Esophagus mucosa (tissue), 1 donor: ENCODE measurements at places on chromosomes 3 and 15. TPM values are rescaled to one million over a fixed set of nuclear protein-coding genes. Genes with fewer than 3 reads are reported as not detected.

GRCh38 chr3:35413483-35413882 is 225.8 kb upstream of the ARPP21 start:
- ATAC-seq = no peak

The SELENOS gene
- 37.8 TPM for total RNA-seq

GRCh38 chr15:83983634-83984458 is 251.7 kb upstream of the GOLGA6L4 start:
- no peak for ATAC-seq

DNA sequence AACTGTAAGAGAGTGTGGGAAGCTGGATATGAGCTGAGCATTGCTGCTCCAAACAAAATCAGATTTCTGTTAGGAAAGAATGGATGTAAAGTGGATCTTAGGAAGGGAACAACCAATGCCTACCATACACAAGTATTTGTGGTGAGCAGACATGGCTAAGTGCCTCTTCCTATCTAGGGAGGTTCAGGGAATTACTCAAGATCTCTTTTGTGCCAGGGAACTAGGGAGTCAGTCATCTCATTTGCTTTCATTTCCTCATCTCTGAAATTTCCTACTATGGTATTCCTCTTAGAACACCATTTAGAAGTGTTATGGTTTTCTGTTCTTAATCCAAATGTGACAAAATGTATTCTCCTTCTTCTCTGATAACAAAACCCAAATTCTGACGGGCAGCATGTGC is 396.5 kb downstream of the FHIT start:
- no peak for ATAC-seq

DNA sequence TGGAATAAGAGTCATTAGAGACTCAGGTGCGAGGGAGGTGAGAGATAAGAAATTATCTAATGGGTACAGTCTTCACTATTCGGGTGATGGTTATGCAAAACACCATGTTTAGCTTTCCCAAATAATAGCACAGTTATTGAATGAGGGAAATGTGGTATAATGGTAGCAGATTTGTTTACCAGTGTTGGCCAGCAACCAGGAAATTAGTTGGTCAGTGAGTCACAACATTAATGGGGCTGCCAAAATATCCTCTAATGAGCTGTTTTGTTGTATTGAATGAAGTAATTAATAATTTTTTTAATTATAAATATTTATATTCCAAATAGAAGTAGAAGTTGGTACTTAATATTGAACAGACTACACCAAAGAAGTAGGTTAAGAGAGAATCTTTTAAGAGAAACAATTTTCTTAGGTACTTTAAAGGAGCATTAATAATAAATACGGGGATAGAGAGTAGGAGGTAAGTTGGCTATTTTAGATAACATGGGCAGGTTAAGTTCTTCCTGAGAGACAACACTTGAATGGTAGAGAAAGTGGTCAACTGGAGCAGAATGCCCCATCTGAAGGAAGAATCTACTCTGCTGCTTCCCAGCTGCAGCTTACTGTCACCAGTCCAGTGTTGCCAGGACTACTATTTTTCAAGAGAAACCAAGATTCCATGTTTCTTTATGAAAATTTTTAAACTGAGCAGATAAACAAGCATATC is 218.8 kb downstream of the UBE2E2 start:
- no peak for ATAC-seq

- ATAC-seq = peak; percentile 77
Observed at GRCh38 chr3:89353465-89353864, 246.0 kb downstream of the EPHA3 start.

The AP3B2 gene
- 0.88 TPM for total RNA-seq

The TIGIT gene
- total RNA-seq = 0.08 TPM

GRCh38 chr15:65423976-65424679 is 1.4 kb upstream of the IGDCC4 start:
- ATAC-seq = peak; percentile 64

The ARHGEF26 gene
- 4.7 TPM for total RNA-seq

DNA sequence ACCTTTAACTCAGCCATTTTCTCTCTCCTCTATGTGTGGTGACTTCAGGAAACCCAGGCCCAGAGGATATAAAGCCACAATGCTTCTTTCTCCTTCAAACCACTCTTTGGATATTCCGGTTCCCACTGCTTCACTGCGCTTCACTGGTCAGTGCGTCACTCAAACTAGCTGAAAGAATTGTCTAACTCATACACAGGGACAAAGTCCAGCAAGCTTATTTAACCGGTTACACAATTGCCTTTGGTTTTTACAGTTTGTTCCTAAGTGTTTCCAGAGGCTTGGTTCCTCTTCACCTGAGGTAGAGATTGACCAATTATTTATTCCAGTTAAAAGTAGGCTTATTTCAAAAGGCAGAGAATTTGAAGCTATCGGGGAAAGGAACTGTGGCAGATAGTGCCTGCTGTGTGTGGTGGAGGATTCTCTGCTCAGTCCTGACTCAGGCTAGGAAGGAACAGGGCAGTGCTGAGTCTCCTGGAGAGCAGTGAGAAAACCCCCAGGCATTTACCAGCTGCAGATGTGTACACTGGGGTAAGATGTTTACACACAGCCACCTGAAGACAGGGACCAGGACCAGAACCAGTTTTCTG is at the start of gene HGD:
Gene HGD, minus strand, starts transcription at position 145 of the 587 bp plus-strand sequence. Its CDS starts 128 bp downstream, at position 17.
- ATAC-seq = no peak

The GOLGA8S gene
- 0.24 TPM for total RNA-seq

- ATAC-seq = no peak
Observed at GRCh38 chr3:82505079-82505756, 743.8 kb upstream of the GBE1 start.

GRCh38 chr15:72796515-72797337 is 13.2 kb upstream of the ADPGK start:
- ATAC-seq = peak; percentile 55

DNA sequence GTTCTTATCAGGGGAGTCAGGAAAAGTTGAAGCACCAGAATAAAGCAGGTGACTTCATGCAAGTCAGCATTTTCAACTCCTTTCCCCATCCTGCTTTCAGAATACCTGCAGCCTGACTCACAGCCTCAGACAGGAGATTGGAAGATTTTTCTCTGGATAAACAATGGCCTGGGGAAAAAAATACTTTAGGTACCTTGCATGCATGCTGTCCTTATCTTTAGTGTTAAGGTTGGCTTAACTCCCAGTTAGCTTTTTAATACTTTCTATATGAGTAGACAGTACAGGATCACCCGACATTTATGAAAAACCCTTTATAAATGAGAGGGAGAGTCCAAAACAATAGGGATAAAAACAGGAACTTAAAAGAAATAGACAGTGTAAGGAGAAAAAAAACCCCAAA is 53.6 kb downstream of the PAK2 start:
- peak; percentile 79 for ATAC-seq

DNA sequence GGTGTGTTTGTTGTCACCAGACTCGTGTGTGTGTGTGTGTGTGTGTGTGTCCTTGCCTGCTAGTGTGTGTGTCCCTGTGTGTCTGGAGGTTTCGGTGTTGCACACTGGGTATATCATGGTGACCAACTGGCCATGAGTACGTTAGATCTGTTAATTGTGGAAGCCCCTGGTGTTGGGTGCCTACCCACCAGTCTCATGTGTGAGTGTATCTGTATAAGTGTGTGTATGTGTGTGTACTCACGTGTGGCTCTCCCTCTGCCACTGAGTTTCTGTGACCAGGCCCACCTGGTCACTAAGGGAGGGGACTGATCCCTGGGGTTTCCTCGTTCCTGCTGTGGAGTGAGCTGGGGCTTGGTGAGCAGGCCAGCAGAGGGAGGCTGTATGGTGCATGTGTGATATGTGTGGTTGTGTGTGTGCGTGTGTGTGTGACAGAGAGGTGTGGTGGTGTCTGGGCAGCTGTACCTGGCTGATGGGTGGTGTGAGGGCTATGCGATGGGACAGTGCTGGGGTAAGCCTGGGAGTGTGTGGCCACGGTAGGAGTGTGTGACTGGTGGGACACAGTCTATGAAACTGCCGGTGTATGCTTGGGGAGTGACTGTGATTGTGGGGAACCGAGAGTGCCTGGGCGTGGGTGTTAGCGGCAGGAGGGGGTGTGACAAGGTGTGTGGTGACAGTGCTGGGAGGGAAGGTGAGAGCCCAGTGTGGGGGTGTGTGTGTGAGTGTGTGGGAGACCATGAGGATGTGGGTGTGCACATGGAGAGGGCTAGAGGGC is 1.8 kb downstream of the PRKCD start:
- ATAC-seq = peak; percentile 25

DNA sequence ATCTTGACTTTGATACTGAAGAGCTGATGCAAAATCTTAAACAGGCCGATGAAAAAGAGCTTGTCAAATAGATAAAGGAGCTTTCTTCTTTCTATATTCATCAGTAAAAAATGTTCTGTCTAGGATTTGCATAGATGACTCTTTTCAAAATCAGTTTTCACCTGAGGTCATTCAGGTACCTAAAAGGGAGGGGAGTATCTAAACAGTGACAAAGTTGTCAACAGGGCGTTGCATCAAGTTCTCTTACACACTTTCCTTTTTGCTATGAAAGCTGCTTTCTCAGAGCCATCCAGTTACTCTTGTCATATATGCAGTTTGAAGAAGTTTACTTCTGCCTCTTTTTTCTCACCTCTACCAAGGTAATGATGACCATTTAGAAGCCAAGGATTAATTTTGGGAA is 60.0 kb downstream of the AKAP13 start:
- peak; percentile 81 for ATAC-seq

The BFSP2 gene
- total RNA-seq = not detected

DNA sequence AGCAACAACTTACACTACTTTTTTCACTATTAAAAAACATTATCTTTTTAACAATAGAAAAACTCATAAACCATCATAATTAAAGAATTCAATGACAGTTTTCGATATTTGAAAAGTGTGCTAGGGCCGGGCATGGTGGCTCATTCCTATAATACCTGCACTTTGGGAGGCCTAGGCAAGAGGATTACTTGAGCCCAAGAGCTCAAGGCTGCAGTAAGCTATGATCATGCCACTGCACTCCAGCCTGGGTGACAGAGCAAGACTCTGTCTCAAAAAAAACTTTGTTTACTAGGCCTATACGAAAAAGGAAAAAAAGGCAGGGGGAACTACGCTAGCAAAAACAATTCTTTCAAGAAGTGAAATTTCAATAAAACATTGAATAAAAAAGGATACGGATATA is 28.1 kb downstream of the AVEN start:
- ATAC-seq = no peak

The GABRA5 gene
- total RNA-seq = 0.24 TPM

- ATAC-seq = no peak
Observed at GRCh38 chr15:70235347-70235746, 137.6 kb upstream of the TLE3 start.

The SERINC4 gene
- 0.36 TPM for total RNA-seq

GRCh38 chr3:4492208-4493013 is 737 bp upstream of the ITPR1 start:
- ATAC-seq = peak; percentile 39

GRCh38 chr15:64731012-64731804 is 44.2 kb downstream of the RBPMS2 start:
- ATAC-seq = peak; percentile 90

DNA sequence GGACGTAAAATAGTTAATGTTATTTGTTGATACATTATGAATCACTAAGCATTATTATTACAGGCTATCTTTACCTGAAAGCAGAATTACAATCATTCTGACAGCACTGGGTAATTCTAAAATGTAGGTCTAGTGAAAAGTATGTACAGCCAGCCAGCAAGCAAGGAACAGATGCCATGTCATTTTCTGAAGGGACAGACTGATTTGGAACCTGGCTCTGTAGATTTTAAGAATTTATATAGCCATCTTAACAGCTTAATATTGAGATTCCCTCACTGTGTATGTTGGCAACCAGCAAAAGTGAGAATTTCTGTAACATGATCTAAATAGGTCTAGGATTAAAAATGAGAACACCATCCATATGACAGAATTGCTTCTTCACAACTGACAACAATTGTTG is 359.4 kb downstream of the ZIC4 start:
- ATAC-seq = no peak

DNA sequence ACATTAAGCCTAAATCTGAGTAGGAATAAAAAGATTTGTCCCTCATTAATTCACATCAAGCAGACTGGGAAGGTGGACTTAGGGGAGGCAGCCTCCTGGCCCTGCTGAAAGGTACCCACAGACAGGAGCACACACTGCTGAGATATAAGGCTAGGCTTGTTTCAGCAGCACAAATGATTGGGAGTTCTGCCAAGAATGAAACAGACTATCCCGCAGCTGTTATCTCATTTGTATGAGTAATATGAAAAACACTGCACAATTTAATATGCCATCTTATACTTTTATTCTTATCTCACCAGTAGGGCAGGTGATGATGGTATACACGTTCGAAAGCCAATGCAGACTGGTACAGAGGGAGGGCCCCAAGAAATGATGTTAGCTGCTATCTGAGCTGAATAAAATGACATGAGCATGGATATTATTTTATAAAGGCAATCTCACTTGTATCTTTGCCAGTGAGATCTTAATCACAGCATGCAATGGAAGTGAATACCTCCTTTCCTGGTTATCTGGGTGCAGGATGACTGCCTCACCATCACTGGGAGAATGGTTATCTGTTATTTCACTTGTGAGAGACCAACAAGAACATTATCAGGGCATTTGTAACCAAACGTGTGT is 258.7 kb upstream of the PPP2R3A start:
- no peak for ATAC-seq

The CPNE9 gene
- not detected for total RNA-seq

- peak; percentile 43 for ATAC-seq
Observed at GRCh38 chr15:58498821-58499580, 67.2 kb downstream of the LIPC start.

GRCh38 chr3:152621967-152622810 is 212.7 kb upstream of the P2RY1 start:
- peak; percentile 91 for ATAC-seq

The SLC9C1 gene
- not detected for total RNA-seq

The MORC1 gene
- total RNA-seq = not detected

DNA sequence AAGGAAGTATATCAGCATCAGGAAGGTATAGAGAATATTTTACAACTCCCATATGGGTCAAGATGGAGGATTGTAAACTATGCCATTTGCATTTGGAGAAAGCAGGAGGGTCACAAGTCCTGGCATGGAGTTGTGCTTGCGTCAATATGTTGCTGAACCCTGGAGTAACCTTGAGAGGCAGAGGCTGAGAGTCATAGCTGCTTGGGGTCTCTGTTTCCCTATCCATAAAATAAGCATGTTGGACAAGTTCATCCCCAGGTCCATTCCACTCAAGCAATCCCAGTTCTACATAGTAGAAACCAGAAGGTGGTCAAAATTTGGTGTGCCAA is 273.6 kb downstream of the MECOM start:
- no peak for ATAC-seq

The CLDN11 gene
- total RNA-seq = 1.2 TPM

The ZMYND10 gene
- total RNA-seq = 0.64 TPM

GRCh38 chr3:56042326-56042951 is 425.8 kb downstream of the ERC2 start:
- peak; percentile 86 for ATAC-seq

- no peak for ATAC-seq
Observed at GRCh38 chr3:16836505-16837237, 48.1 kb upstream of the PLCL2 start.

The HTR3E gene
- not detected for total RNA-seq

- ATAC-seq = no peak
Observed at GRCh38 chr3:1346386-1346785, 253.6 kb downstream of the CNTN6 start.

The GRAMD2A gene
- total RNA-seq = 4.0 TPM

The NR1I2 gene
- total RNA-seq = not detected

- ATAC-seq = no peak
Observed at GRCh38 chr3:197219619-197220018, 78.8 kb downstream of the DLG1 start.

The RPUSD2 gene
- total RNA-seq = 5.3 TPM

The SPG21 gene
- 48.7 TPM for total RNA-seq
